Natural killer cell treated with Interleukin-12 subunit alpha and Interleukin-12 subunit beta and Interleukin-15 and Interleukin-18, amount 100 ng/mL, for 72 hours (primary cell): ENCODE measurements at places on chromosomes 6 and 20. TPM values are rescaled to one million over a fixed set of nuclear protein-coding genes. Genes with fewer than 3 reads are reported as not detected.

The OOEP gene
- not detected for total RNA-seq

The NRSN1 gene
- not detected for total RNA-seq

The HTR1E gene
- not detected for total RNA-seq

DNA sequence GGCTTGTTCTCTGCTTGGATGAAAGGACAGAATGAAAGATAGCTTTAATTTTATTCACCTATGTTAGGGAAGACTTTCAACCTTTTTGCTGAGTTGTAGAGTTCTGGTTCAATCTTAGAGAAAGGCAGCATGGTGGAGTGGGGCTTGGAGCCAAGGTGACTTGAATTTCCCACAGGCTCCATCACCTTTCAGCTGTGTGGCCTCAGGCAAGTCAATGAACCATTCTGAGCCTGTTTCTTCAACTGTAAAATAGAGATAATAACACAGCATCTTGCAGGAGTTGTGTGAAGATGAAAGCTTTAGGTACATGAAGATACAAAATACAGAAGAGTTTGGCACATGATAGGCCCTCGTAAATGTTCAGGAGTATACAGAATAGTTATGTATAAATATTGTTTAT lies 19.1 kb upstream of the DTNBP1 start:
- H3K27me3 ChIP-seq: peaks cover 6% of the 10 kb centered on the region
- DNase-seq: no peak
- H3K36me3 ChIP-seq: no peaks in the 10 kb centered on the region
- H3K4me3 ChIP-seq: no peak overlapping the region
- H3K4me1 ChIP-seq: peaks cover 4% of the 10 kb centered on the region

DNA sequence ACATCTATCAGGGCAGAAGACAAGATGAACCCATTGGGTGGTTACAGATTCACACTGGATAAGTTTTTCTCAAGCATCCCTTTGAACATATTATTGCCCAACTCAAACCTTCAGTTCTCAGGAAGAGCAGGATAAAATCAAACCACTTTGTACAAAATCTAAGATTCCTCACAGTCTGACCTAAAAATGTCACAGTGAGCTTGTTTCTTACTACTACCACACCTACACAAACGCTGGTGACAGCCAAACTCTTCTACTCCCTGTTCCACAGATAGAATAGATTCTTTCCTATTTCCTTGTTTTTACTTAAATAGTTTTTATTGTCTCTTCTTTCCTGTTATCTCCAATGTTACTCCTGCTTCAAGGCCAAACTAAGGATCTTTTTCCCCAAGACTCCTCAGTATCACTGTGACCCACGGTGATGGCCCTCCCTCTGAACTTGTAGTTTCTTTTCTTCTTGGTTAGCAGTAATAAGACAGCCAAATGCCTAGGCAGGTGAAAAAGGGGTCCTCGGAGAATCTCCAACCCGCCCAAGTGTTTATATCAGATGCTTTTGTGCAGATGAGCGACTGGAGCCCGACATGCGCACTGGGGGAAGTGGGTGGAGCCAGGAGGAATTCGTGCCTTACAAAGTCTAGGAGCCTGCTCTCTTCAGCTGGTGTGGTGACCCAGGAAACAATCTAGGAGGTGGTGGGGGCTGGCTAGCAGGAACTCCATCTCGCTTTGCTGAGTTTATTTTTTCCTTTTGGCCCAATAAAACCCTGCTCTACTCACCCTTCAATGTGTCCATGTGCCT lies 53.4 kb downstream of the SEL1L2 start:
- H3K27ac ChIP-seq: no peak overlapping the region
- no peak for DNase-seq
- H3K36me3 ChIP-seq: no peaks in the 10 kb centered on the region
- H3K4me1 ChIP-seq: no peaks in the 10 kb centered on the region
- H3K4me3 ChIP-seq: no peak overlapping the region
- H3K27me3 ChIP-seq: no peaks in the 10 kb centered on the region

DNA sequence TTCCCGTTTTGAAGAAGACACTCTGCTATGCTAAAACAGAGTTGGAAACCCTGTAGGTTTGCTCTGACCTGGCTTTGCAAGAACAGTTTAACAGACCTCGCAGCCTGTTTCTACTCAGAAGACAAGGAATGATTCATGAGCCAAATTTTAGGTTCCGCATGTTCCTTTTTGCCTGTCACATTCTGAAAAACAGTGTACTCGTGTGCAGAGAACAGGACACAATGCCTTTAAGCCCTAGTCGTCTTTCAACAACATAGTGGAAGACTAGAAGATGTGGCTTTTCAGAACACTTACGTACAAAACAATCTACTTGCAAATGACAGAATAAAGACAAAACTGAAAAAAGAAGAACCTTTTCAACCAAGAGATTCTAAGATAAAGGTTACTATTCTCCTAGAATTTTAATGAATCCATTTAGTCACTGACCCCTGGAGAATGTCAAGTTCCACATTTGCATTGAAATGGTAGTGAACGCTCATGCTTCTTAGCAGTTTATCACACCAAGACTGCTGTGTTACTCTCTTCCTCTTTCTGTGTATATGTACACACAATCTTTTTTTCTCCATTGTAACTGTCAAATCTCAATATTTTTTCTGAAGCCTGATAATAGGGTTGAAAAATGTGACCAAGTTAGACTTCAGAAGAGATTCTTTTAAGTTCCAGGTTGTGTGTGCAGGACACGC lies 220.7 kb upstream of the NRSN1 start:
- H3K4me3 ChIP-seq: no peak overlapping the region
- no peaks in the 10 kb centered on the region for H3K36me3 ChIP-seq
- H3K27me3 ChIP-seq: no peaks in the 10 kb centered on the region
- H3K27ac ChIP-seq: no peak overlapping the region
- DNase-seq: no peak

GRCh38 chr20:25249198-25249931 lies 1.5 kb downstream of the PYGB start:
- peak overlapping the region; percentile 72 for H3K27ac ChIP-seq
- H3K4me1 ChIP-seq: peaks cover 13% of the 10 kb centered on the region
- DNase-seq: no peak
- no peaks in the 10 kb centered on the region for H3K36me3 ChIP-seq

DNA sequence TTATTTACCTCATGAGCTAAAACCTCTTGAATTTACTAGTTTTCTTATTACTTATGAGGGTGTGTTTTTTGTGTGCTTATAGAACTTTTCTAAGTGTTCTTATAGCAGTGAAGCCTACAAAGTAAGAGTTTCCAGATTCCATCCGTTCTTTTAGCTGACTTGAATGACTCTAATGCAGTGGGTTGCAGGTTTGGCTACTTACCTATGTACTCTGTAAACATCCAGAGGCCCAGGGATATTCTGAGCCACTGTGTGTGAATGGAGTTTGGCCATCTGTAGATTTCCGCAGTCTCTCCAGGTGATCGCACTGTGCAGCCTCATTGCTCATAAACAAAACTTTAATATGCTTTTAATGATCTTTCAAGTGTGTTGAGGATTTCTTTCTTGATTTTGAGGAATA lies 157.8 kb downstream of the MYO6 start:
- DNase-seq: no peak
- H3K27ac ChIP-seq: no peak overlapping the region
- peaks cover 4% of the 10 kb centered on the region for H3K36me3 ChIP-seq
- no peak overlapping the region for H3K4me3 ChIP-seq
- no peaks in the 10 kb centered on the region for H3K27me3 ChIP-seq

- no peak overlapping the region for H3K27ac ChIP-seq
- H3K4me3 ChIP-seq: no peak overlapping the region
- H3K36me3 ChIP-seq: no peaks in the 10 kb centered on the region
- H3K4me1 ChIP-seq: no peaks in the 10 kb centered on the region
These were observed 655.4 kb upstream of the PTCHD4 start for GRCh38 chr6:48766349-48766748.

- no peaks in the 10 kb centered on the region for H3K27me3 ChIP-seq
- no peaks in the 10 kb centered on the region for H3K4me1 ChIP-seq
- no peak overlapping the region for H3K4me3 ChIP-seq
- no peak overlapping the region for H3K27ac ChIP-seq
- DNase-seq: no peak
- peaks cover 5% of the 10 kb centered on the region for H3K36me3 ChIP-seq
These were observed 912.3 kb upstream of the SLC35B3 start for GRCh38 chr6:9347608-9348007.
